ENCODE measurements at places on chromosomes 3 and 15.

DNA sequence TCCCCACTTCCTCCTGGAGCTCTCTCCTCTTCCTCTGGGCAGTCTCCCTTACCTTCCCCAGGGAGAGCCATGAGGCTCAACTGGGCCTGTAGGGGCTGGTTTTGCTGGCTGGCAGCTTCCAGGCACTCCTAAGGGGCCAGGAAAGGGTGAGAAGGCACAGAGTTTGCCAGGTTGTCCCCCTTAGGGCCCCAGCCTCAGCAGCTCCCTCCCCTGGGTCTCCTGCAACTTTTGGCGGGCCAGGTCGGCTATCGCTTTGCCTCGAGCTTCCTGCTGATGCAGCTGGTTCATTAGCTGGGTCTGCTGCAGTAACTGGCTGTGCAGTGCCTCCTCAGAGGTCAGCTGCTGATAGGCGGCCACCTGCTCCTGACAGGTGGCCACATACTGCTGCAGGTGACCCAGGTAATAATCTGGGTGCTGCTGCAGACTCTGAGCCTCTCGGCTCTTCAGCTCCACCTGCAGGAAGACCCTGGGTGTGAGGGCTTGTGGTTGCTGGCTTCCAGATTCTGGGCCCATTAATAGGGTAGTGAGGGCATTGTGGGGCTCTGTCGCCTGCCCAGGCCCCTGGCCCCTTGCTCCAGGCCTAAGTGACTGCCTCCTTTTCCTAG is 29.7 kb upstream of the OR4F6 start:
- DNase-seq: no peak

DNA sequence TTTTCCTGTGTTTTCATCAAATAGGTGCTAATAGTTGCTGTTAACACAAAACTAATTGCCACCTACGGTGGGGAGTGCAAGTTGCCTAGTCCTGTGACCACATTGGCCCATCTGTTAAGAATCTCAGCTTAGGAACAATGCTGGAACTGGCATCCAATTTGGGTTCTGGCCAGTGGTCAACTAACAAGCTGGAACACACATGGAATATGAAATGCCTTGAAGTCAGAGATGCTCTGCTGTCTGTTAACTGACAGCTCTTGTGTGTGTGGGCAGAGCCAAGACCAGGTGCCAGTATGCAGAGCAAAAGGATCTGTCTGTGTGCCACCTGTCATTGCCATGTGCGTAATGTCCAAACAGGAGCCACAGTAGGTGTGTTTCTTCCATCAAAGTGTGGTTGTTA is 460.8 kb downstream of the ROBO2 start:
- DNase-seq: no peak

DNA sequence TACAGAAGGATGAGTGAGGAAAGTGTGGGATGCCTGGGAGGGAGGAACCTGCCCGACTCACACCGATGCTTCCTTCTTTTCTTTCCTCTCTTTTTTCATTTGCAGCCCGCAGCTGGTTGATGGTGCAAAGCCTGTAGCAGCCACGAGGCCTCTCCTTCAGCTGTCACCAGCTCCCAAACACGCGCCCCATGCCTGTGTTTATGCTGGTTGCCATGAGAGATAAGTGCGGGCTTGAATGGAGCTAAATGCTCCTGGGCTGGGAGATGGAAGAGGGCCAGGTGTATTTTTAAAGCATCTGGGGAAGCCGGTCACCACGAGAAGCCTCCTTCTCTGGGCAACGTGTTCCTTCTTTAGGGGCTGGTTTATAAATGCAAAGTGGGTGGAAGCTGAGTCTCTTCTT is 9.3 kb downstream of the COLQ start:
- DNase-seq: no peak

- DNase-seq: no peak
Observed at GRCh38 chr3:122589297-122589696, 11.8 kb downstream of the PARP15 start.

- no peak for DNase-seq
Observed at GRCh38 chr3:29267226-29267625, 13.6 kb upstream of the RBMS3 start.

GRCh38 chr3:191775451-191776233 is 314.7 kb downstream of the PYDC2 start:
- DNase-seq: no peak

DNA sequence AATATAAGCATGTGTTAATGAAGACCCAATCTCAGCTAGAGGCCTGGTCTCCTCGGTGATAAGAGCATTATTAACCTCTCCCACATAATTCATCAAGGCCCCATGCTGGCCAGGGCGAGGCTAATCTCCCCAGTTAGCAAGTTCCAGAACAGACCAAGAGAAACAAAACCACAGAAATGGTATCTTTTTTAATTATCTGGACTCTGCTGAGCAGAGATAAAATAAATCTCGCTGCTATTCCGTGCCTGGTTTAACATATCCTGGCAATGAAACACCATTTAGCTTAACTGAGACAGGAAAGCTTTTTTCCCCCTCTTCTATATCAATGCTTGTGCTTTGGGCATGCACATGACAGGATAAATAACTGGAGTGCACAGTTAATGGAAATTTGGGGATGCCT is 72.5 kb upstream of the ARHGEF3 start:
- no peak for DNase-seq

DNA sequence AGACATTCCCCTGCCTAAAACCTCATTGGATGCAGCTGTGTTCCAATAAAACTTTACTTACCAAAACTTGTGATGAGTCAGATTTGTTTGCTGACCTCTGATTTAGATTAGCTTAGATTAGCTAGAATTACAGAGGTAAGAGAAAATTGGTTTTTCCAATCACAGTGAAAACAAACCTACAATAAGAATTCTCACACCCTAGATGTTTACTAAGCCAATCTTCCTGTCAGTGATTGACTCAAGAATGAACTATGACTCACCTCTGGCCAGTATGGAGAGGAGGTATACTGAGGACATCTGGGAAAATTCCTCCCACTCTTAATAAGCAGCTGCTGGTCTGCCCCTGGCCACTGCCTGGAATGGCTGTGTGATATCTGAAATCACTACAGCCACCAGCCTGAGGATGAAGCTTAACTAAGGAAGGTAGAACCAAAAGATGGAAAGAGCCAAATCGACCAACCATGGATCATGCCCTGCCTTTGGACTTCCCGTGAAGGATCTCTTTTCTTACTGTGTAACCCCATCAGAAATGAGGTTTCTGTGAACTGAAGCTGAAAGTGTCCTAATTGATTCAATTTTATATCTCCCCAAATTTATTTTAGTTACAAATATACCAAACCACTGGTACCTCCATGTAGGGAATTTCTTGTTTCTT is 19.0 kb upstream of the GHSR start:
- no peak for DNase-seq

GRCh38 chr3:77837456-77838025 is 797.6 kb downstream of the ROBO2 start:
- DNase-seq: no peak

GRCh38 chr15:75578173-75578947 is 755 bp downstream of the PTPN9 start:
- DNase-seq: peak; percentile 19

- no peak for DNase-seq
Observed at GRCh38 chr3:159245871-159246270, 444.0 kb downstream of the MFSD1 start.

GRCh38 chr3:193970773-193971206 is 165.2 kb upstream of the HES1 start:
- no peak for DNase-seq

DNA sequence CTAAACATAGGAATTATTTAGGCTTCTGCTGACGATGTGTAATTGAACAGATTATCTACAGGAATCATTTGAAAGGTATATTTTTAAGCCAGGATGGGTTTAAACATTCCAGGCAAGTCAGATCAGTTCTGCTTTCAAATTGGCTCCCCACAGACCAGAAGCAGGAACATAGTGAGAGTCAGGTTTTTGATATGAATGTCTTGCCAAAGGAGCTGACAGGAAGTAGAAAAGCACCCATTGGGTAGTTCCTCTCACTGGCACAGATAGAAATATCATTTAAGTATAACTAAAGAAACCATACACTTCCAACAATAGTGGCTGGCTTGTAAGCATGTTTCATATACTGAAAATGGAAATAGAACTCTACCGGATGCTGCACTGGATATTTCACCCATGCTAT is 95.2 kb downstream of the CLDN1 start:
- no peak for DNase-seq

DNA sequence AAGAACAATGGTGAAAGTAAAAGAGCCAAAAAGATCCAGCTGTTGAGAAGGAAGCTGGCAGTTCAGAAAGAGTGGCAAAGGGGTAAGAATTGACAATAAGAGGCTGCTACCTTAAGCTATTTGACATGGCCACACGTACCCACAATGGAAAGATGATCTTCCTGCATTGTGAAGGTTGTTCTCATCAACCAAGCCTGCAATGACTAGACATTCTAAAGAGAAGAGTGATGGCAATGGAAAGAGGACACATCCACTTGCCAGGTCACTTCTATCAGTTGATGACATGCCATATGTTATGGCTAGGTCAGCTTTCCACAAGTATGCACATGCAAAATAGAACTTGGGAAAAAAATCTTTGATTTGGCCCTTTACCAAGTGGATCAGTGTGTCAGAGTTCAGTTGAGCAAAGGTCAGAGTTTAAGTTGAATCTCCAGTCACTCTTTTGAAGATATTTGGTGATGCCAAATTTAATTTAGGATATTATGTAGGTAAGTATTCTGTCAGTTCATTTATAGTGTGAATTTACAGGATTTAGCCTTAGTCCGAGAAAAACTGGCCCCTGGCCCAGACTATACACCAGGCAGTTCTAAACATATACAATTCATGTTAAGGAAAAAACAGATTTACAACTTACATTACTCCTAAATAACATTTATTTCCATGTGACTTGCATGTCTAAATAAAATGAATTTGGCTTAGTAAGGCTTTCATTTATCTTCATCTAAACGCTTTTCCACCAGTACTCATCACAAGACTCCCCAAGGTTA is 104.9 kb upstream of the FLNB start:
- DNase-seq: no peak

GRCh38 chr3:174325834-174326700 is 533.1 kb upstream of the NAALADL2 start:
- DNase-seq: no peak

DNA sequence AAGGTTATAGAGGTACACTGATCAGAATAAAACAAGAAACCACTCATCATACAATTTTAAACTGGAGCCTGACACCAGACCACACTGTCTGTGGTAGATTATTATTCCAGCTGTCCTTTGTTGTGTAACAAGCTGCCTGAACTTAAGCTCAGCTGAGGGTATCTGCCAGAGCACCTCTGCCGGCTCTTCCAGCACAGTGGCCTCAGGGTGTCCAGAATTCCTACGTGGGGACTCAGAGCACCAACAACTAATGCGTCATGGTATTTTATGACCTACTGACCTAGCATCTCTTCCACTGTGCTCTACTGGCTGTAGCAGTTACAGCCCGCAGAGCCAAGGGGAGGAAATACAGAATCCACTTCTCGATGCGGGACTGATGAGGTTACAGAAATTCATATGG is 15.6 kb upstream of the RAF1 start:
- no peak for DNase-seq

DNA sequence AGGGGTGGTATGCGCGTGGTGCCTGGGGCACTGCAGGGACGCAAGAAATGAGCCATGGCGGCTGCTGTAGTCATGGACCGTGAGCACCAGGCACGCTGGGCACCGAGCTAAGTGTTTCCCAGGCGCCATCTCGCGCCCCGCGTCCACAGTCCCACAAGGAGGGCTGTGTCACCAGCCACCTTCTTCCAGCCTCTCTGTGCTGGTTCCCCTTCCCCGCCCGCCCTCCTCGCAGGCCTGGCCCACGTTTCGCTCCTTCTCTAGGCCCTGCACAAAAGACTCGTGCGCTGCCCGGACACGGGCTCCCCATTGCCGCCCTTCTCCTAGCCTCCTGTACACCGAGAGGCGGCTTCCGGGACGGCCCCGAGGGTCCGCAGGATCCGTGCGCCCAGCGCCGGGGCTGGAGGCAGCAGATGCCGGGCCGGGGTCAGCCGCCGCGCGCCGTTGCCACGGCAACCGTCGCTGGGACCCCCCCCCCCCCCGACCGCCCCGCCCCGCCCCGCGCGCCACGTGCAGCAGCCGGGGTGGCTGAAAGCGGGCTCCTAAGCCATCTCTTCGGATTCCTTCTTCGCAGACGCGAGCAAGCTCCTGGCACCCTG is 113.4 kb downstream of the SRGAP3 start:
- DNase-seq: no peak

- DNase-seq: no peak
Observed at GRCh38 chr15:90414408-90415028, 26.5 kb downstream of the IQGAP1 start.

- no peak for DNase-seq
Observed at GRCh38 chr3:106281221-106281620, 412.4 kb upstream of the CBLB start.

DNA sequence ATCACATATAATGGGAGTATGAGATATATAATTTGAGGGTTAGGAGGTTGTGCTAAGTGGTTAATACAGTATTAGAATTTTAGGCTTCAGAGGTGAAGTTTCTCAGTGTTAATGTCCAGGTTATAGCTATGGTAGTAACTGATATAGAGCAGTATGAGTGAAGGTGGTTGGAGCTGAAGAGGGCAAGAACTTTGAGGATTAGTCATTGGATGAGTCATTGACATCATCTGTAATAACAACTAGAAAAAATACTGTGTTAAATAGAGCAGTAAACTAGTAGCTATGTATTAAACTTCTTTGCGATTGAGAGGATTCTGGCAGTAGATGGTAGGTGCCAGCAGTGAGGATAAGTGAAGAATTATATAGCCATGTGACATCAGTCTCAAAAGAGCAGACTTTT is 47.5 kb upstream of the EIF3J start:
- no peak for DNase-seq

- no peak for DNase-seq
Observed at GRCh38 chr15:79816571-79816970, 80.2 kb downstream of the MTHFS start.

- no peak for DNase-seq
Observed at GRCh38 chr3:128723477-128723876, 2.5 kb upstream of the RAB7A start.

DNA sequence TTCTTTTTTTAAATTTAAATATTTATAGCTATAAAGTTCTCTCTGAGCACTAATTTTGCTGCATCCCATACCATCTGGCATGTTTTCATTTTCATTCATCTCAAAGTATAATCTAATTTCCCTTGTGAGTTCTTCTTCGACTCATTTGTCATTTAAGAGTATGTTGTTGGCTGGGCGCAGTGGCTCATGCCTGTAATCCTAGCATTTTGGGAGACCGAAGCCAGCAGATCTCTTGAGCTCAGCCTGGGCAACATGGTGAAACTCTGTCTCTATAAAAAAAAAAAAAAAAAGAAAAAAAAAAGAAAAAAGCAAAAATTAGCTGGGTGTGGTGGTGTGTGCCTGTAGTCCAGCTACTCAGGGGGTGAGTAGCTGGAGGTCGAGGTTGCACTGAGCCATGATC is 34.8 kb downstream of the MAP1A start:
- DNase-seq: no peak

GRCh38 chr15:29698030-29698701 is 124.1 kb downstream of the TJP1 start:
- no peak for DNase-seq

GRCh38 chr3:81363816-81364215 is 397.6 kb downstream of the GBE1 start:
- no peak for DNase-seq

- DNase-seq: no peak
Observed at GRCh38 chr15:29652595-29652994, 169.7 kb downstream of the TJP1 start.
